Activated naive CD4-positive, alpha-beta T cell treated with anti-CD3 and anti-CD28 coated beads for 36 hours (primary cell): ENCODE measurements at places on chromosomes 6 and 20.

DNA sequence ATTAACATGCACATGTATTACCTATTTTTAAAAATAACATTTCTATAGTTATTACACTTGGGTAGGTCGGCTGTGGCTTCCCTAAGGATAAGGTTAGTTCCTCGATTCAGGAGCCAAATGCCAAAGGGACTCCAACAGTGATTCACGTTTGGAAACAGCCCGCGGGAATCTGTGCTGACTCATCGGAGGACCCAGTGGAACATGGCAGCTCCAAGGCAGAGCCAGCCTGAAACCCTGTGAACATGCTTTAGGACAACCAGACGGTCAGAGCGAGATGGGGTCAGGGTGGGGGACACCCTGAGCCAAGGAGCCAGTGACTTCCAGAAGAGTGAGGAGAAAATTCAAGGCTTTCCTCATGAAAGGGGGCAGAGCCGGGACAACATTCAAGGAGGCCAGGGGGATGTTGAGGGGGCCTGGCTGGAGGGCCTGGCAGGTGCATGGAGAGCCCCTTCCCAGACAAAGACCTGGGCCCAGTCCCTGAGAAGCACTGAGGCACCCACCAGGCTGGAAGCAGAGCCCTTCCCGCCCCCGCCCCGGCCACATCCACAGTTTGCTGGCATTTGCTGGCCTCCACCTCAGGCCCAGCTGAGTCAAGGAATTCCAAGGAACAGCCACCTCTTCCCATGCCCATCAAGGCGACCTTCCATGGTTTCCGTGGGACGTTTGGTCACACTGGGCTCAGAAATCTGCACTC is 133.2 kb downstream of the SNX5 start:
- DNase-seq, result no peak

- DNase-seq, result no peak
Measured at GRCh38 chr6:25844518-25844917, 12.7 kb upstream of the SLC17A1 start.

- no peak for DNase-seq
Measured at GRCh38 chr20:48706116-48706656, 121.6 kb downstream of the PREX1 start.

- no peak for DNase-seq
Measured at GRCh38 chr6:82781620-82782204, 283.9 kb downstream of the UBE3D start.

DNA sequence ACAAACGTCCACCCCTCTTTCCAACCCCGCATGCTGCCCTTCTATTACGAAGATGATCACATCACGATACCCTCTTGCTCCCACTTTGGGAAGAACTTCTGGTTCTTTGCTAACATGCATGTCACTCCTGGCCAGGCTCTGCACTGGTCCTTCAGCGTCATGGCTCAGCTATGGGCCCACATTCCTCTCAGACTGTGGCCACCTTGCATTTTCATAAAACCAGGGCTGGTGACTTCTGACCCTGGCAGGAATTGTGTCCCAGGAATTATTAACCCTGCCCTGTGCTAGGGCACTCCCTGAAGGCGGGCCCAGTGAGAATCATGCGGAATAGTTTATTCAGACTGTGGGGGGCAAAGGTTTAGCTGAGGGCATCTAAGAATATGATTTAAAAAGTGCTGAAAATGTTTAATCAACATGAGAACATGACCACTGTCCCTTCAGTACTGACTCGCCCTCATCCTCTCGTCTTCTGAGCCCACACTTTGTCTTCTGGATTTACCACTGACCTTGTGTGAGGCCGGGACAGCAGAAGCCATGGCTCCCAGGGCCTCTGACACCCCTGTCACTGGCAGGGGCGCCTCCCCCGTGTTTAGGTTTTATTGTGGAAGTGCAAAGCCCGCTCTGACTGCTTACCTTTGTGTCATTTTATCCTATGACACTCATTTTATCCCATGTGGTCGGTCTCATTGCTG is 38.1 kb upstream of the THBS2 start:
- DNase-seq, result no peak

DNA sequence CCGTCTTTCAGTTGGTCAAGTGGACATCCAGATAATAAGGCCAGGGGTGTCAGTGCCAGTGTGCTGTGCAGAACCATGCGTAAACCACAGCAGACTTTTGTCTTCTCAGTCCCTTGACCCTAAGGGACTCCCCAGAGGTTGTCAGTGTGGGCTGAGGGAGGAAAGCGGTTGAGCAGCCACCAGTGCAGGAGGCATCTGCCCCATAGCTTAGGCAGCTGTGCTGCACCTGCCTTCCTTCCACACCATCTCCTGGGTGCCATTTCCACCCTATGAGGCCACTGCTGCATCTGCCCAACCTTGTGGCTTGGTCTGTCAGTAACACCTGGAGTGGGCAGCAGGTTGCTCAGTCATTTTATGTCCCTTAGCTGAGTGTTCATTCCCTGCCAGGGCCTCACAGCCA is 26.0 kb downstream of the PRPF6 start:
- no peak for DNase-seq

DNA sequence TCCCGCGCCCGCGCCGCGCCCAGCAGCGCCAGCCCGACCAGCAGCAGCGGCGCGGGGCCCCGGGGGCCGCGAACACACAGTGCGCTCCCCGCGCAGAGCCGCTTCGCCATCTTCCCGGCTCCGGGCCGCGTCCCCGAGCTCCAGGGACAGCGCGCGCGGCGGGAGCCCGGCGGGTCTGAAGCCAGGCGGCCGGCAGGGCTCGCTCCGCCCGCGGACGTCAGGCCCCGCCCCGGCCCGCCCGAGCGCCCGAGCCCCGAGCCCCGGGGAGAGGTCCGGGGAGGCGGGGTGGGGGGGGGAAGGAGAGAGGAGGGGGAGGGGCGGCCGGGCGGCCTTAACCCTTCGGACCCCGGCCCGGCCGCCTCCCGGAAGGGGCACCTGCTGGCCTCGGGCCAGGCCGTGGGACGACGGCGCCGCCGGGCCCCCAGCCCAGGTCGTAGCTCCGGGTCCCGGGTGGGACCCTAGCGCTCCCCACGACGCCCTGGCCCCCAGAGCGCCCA is at the start of gene LAMA5:
Gene LAMA5 (minus strand): TSS at position 177 of the 497 bp plus-strand sequence. CDS start 67 bp downstream, at position 110.
- no peak for DNase-seq

- DNase-seq, result no peak
Measured at GRCh38 chr6:107128175-107128574, 12.9 kb upstream of the BEND3 start.

DNA sequence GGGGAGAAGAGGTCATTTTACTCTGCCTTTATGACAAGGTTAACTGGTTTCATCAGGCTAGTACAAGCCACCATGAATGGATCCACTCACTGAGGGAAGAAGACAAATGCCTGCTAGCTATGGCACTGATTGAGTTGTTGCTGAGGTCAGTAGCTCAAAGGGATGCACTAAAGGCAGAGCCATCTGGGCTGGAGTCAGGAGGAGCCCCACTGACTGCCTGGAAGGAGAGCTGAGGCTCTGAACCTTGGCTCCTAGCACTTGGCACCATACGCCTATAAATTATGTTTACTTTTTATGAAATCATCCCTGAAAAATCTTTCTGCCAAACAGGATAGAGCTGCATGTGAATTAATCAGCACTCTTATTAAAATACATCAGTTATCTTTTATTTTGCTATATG is 104.6 kb downstream of the DTD1 start:
- no peak for DNase-seq

DNA sequence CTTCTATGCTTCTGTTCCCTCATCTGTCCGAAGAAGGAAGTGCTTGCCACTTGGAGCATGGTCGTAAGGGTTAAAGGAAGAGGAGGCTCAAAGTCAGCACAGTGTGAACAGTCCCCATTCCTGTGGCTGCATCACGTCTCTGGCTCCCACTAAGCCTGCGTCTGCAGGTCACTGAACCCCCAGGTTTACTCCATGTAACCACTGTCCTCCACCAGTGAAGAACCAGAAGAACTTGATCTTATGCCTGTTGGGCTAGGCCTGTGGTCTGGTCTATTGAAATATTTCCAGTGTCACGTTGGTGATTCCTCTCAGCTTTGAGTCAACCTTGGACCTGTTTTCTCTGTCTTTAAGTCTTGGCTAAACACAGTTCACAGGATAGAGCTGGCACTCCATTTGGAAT is 45.9 kb upstream of the SCP2D1 start:
- DNase-seq, result no peak

GRCh38 chr6:50851049-50851845 is 32.6 kb downstream of the TFAP2B start:
- DNase-seq, result no peak
